ENCODE measurements at places on chromosomes 3 and 15. TPM values are rescaled to one million over a fixed set of nuclear protein-coding genes. Genes with fewer than 3 reads are reported as not detected.

Gene PHC3
- total RNA-seq: 71.8 TPM

DNA sequence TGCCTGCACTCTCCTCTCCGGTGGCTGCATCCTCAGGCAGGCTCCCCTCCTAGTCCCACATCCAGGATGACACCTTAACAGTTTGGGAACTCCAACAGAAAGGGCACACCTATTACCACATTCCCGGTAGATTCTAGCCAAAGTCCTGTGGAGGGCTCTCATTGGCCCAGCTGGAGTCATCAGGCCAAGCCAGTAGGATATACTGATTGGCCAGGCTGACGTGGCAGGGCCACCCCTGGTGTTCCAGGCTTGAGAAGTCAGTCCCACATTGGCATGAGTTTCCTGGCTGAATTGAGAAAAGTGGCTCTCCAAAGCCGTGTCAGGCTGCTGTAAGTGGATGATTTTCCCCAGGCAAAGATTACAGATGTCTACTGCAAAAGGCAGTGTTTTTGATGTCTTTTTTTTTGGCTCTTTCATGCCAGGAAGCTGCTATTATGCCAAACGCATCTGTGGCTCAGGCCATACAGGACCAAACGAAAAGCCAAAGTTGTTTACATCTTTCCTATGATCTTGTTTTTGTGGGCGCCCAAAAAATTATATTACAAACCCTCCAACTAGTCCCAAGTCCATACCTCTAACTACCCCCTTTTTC is 6.6 kb upstream of the BLM start:
- DNase-seq: no peak
- no peak overlapping the region for H3K4me3 ChIP-seq
- peaks cover 20% of the 10 kb centered on the region for H3K4me1 ChIP-seq
- H3K36me3 ChIP-seq: peaks cover 13% of the 10 kb centered on the region

Gene CDHR4
- total RNA-seq: not detected

DNA sequence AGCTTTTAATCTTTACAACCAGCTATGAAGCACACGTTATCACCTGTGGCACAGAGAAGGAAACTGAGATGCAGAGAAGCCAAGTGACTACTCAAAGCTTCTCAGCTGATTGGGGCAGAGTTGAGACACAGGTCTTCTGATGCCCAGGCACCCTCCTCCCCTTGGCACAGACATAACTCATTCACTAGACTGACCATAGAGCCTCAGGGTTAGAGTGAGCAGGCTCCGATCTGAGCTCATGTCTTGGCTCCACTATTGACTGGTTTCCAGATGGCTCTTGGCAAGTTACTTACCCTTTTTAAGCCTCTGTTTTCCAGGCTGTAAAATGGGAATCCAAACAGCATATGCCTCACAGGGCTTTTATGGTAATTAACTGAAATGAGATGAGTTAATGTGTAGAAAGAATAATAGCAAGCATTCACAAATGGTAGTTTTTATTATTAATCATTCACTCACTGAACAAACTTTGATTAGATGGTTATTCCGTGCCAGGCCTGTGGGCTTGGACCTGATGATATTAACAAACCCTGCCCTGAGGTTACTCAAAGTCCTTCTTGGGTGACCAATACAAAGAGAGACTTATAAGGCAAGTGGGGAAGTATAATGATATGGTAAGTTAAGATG is 184.3 kb downstream of the ANXA2 start:
- no peaks in the 10 kb centered on the region for H3K36me3 ChIP-seq
- H3K27ac ChIP-seq: no peak overlapping the region
- peaks cover 4% of the 10 kb centered on the region for H3K27me3 ChIP-seq
- DNase-seq: no peak

DNA sequence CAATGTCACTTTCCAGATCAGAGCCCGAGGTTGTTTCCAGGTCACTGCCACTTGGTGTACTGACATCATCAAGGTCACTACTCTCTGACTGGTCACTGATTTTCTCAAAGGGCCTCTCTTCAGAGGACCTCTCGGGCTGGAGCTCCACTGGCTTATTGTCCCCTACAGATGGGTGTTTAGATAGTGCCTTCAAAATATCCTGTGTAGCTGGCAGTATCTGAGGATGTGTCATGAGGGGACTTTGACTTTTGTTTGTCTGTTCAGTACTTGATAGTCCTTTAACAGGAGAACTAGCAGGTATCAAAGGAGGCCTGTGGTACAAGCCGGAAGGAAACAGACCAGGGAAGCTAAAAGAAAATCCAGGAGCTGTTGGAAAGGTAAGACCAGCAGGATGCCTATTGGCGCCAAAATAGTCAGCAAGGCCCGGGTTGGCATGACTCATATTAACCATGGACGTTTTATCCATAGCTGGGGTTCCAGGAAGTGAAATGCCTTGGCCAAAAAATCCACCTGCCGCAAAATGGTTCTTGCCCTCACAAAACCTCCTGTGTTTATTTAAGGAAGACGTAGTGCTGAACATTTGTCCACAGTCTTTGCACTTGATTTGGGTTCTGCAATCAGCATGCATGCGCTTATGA is 547.3 kb downstream of the MECOM start:
- H3K4me1 ChIP-seq: peaks cover 12% of the 10 kb centered on the region
- no peaks in the 10 kb centered on the region for H3K27me3 ChIP-seq
- DNase-seq: no peak
- H3K36me3 ChIP-seq: peaks cover 51% of the 10 kb centered on the region

- H3K4me1 ChIP-seq: peaks cover 19% of the 10 kb centered on the region
- peaks cover 92% of the 10 kb centered on the region for H3K27me3 ChIP-seq
- no peak for DNase-seq
Observed at GRCh38 chr15:70200511-70201424, 103.1 kb upstream of the TLE3 start.

All from progenitor cell of endocrine pancreas (in vitro differentiated cells).